ENCODE measurements at places on chromosomes 16 and 17. TPM values are rescaled to one million over a fixed set of nuclear protein-coding genes. Genes with fewer than 3 reads are reported as not detected.

Gene CA5A
- polyA plus RNA-seq = not detected

Gene QPRT
- 8.0 TPM for polyA plus RNA-seq

Gene MRPL27
- polyA plus RNA-seq = 92.8 TPM

Gene CES3
- 0.43 TPM for polyA plus RNA-seq

Gene PLEKHG4
- polyA plus RNA-seq = 11.3 TPM

GRCh38 chr16:83393196-83393981 is 414.4 kb upstream of the HSBP1 start:
- DNase-seq = no peak

DNA sequence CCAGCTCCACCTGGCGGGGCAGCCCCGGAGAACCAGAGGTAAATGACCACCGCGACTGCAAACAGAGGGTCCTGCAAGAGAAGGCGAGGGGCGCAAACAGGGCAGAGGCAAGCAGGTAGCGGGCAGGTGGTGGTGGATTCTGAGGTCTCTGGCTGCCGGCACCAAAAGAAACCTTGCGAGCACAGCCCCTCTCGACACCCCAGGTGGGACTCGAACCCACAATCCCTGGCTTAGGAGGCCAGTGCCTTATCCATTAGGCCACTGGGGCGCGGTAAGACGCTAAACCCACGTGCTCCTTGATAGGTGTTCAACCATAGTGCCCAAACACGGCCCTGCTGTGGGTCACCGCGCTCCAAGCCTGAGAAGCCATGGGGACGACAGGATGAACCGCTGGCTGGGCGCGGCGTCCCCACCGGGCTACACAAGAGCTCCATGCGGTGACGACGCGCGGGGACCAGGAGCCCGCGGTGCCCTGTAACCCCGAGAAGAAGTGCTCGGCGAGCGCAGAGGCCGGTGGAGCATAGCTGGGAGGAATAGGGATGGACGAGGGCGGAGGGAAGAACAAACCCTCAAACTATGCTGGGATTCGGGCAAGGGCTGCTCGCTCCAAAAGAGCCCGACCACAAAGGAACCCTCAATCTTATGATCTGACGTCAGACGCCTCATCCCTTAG is 12.4 kb downstream of the ATP5PD start:
- peak; percentile 93 for DNase-seq

All from spleen (tissue), 13 donors.